ENCODE measurements at places on chromosomes 2 and 18.

DNA sequence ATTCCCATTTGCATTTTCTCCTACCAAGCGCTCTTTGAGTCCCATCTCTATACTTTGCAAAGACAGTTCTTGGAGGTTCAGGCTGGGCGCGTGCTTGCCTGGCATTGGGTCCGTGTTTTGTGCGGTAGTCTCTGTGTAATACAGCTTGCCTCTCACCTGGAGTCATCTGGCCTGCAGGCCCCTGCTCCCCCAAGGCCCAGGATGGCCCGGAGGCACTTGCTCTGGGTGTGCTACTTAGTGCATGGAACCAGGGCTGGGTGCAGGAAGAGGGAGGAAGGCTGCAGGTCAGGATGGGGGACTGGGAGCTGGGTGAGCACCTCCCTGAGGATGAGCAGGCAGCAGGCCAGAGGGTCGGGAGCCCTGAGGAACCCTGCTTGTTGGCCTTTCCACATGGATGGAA lies 220.9 kb downstream of the LDLRAD4 start:
- no peak for DNase-seq

GRCh38 chr2:161486111-161486510 lies 70.0 kb downstream of the TBR1 start:
- DNase-seq, result no peak

DNA sequence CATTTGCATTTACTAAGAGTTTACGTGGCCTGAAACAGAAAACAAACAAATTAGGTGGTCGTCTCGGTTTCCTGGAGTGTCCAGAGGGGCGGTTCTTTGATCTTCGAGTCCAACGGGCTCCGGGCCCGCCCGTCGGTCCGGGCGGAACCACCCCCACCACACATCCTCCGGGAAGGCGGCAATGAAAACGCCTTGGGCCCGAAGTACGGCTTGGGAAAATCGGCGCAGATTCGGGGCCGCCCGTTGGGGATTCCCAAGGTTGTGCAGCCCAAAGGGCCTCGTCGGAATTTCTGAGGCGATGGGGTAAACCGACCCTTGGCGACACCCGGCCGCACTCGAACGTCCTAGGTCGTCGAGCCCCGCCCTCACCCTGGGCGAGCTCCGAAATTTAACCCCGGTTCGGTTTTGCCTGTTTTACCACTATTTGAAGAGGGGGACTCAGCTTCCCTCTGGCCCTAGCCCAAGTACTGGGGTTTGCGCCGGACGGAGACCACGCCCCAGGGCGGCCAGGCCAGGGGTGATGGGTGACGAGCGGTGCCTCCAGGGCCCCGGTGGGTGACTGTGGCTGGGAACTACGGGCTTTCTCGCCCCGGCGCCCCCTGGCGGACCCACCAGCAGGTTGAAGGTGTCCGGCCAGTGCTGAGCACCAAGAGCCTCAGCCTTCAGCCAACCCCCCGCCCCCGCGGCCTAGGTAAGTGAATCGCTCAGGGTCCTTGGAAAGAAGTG lies 1.9 kb upstream of the CFAP53 start:
- no peak for DNase-seq

DNA sequence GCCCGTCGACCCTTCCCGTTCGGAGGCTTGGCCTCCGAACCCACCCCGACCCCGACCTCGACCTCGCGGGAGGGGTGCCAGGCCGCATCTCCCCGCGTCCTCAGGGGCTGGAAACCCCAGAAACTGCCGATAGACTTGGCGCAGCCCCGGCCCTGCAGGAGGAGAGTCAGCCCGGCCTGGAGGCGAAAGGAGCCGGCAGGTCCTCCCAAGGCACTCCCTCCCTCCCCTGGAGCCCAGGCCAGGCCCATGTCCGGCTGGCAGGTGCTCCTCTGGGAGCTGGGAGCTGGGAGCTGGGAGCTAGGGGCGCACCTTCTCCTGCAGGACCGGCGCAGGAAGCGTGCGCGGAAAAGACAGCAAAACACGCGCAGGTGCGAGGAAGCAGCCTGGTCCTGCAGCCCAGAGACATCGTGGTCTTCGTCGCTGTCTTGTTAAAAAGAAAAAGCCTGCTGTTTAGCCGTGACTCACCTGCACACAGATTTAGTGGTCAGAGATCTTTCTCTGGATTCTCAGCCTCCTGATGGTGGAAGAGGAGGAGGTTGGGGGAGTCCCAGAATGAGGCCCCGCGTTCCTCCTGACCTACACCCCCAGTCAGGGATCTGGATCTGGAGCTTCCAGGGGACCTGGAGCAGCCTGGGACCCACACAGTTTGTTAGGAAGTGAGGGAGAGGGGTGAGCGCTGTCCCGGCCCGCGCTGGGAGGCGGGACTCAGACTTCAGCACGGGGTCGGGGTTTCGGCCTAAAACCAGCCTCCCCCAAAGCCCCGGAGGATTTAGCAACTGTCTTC lies 660 bp upstream of the MBP start:
- no peak for DNase-seq

DNA sequence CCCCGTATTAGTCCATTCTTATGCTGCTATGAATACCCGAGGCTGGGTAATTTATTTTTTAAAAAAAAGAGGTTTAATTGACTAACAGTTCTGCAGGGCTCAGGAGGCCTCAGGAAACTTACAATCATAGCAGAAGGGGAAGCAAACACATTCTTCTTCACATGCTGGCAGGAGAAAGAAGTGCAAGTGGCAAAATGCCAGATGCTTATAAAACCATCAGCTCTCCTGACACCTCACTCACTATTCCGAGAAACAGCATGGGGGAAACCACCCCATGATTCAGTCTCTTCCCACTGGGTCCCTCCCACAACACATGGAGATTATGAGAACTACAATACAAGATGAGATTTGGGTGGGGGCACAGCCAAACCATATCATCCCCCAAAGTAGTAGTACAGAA lies 2148.5 kb upstream of the PIK3C3 start:
- no peak for DNase-seq

Data from activated CD8-positive, alpha-beta memory T cell treated with anti-CD3 and anti-CD28 coated beads for 1 hour (primary cell).